CD4-positive, alpha-beta T cell (primary cell): ENCODE measurements at places on chromosomes 7 and 10. TPM values are rescaled to one million over a fixed set of nuclear protein-coding genes. Genes with fewer than 3 reads are reported as not detected.

- H3K4me3 ChIP-seq, result no peak overlapping the region
- no peak overlapping the region for H3K27ac ChIP-seq
- H3K27me3 ChIP-seq, result no peaks in the 10 kb centered on the region
Measured at GRCh38 chr10:103145046-103145445, 48.0 kb downstream of the NT5C2 start.

RSU1 gene
- 26.2 TPM for total RNA-seq

DNA sequence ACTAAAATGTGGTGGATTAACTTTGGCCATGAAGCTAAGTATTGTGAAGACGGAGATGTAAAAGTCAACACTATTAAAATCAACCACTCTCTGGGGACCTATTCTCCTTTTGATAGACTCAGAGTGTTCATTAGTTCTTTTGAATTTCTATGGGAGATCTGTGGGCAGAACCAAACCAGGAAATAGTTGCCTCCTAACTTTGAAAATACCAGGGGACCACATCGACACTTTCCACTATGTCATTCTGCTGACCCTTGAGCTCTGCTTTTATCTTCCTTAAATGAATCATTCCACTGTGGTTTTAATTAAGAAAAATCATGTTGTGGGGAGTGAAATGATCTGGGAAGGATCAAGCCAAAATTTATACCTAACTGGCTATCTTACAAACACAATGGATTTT, 960.5 kb downstream of the GATA3 start:
- H3K4me1 ChIP-seq, result peaks cover 2% of the 10 kb centered on the region
- H3K4me3 ChIP-seq, result no peak overlapping the region
- H3K27me3 ChIP-seq, result no peaks in the 10 kb centered on the region
- H3K36me3 ChIP-seq, result no peaks in the 10 kb centered on the region

VGF gene
- not detected for total RNA-seq

- no peak overlapping the region for H3K27ac ChIP-seq
- no peak for DNase-seq
- H3K4me3 ChIP-seq, result no peak overlapping the region
- H3K36me3 ChIP-seq, result no peaks in the 10 kb centered on the region
- peaks cover 11% of the 10 kb centered on the region for H3K4me1 ChIP-seq
Measured at GRCh38 chr10:128147669-128148068, 21.4 kb upstream of the MKI67 start.
